NCI-H446 (cell line): ENCODE measurements at places on chromosomes 3 and 15.

GRCh38 chr15:33360886-33361285 lies 50.1 kb downstream of the RYR3 start:
- no peak for DNase-seq

DNA sequence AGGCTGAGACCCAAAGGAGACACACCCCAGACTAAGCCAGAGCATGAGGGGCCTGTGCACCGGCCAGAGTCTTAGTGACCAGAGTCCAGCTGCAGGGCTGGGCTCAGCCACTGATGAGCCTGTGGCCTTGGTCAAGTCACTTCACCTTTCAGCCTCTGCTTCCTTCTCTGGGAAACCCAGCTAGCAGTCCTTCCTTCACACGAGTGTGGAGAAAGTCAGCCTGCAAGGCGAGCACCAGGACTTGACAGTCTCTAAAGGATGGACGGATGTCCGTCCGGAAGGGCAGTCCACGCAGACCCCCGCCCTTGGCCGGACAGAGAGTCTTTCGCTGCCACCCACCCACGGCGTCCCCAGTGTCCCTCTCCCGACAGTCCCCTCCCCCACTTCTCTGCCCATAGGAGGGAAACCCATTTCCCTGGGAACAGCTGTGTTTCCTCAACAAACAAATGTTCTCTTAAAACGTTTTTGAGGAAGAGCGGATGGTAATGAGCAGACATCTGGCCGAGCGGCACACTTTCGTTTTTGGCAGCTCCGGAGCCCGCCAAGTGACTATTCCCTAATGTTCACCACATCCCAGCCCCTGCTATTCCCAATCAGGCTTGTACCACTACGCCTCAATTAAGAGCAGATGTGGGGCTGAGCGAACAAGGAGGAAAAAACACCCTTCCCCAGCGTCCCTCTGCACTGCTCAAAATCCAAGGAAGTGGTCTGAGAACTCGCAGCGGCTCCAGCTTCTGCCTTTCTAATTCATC lies 129.1 kb upstream of the SMAD3 start:
- peak; percentile 27 for DNase-seq

- DNase-seq = peak; percentile 94
Measured at GRCh38 chr3:122890077-122890719, 95.3 kb downstream of the SLC49A4 start.

DNA sequence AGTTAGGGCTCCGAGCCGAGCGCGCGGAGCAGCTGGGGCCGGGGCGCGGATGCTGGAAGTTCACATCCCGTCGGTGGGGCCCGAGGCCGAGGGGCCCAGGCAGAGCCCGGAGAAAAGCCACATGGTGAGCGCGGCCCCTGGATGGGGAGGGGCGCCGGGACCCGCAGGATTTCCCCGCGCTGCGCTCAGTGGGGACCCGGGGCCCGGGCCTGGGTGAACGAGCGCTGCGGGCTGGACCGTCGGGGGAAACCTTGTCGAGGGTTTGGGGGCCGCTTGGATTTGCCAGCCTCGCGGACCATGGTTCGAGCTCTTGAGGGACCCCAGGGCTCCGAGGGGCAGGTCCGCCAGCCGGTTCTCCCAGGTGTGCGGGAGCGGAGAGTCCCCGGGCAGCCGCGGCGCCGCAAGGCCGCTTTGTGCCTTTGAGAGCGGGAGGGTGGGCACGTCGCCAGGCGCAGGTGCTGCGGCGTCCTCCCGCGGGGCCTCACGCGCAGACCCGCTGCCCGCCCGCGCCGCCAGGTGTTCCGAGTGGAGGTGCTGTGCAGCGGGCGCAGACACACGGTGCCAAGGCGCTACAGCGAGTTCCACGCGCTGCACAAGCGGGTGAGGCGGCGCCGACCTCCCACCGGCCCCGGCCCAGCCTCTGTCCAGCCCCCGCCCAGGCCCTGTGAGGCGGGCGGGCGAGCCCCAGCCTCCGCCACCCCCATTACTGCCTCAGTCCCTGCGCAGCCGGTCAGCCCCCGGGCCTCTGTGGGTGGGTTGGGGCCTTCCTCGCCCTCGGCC lies at the start of gene SNX22:
Gene SNX22, plus strand, starts transcription at position 5 of the 780 bp plus-strand sequence. Its CDS starts 45 bp downstream, at position 50.
- DNase-seq = no peak

DNA sequence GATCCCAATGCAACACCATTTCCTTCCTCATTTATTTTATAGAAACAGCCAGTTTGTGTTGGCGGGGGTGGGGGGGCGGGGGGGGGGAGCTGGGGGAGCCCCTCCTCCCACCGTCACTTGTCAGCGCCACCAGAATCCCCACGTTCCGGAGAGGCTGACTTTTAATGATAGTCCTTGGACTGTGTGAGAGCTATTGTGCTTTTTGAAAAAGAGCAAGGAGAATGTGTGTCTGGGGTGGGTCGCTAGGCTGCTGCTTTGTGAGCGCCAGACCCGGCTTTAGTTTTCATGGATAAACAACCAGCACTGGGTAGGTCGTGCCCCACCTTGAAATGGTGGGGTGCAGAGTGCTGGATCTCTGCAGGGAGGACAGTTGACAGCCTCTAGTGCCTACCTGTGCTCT lies 135.0 kb upstream of the ONECUT1 start:
- no peak for DNase-seq

DNA sequence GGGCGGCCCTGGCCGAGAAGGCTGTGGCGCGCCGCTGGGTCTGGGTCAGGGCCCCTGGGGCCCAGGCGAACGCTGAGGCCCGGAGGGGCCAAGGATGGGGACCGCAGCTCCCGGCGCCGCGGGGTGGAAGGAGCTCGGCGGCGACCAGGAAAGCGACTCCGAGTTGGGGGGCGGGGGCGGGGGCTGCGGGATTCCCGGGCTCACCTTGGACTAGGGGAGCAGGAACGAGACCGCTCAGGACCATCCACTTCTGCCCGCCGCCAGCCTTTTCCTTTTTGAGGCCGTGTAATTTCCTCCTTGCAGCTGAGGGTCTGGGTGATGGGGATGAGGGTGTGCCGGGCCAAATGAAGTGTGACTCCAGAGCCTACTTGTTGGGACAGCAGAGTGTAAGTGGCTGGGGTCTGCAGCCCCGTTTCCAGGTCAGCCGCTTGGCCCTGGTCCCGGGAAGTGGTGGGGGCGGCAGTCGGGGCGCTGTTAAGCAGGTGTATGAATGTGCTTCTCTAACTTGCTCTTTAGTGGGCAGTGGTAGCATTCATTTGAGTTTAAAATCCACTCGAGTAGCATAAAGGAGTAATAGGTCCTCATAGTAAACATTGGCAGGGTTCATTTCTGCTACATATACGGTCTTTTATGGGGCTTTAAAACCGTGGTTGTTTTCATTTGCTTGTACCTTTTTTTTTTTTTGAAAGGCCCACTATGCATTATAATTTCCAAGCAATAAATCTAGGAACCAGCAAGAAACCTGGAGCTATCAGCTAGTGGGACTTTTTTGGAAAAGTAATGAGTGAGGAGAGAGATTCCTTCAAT lies 717 bp downstream of the PXK start:
- DNase-seq = no peak

DNA sequence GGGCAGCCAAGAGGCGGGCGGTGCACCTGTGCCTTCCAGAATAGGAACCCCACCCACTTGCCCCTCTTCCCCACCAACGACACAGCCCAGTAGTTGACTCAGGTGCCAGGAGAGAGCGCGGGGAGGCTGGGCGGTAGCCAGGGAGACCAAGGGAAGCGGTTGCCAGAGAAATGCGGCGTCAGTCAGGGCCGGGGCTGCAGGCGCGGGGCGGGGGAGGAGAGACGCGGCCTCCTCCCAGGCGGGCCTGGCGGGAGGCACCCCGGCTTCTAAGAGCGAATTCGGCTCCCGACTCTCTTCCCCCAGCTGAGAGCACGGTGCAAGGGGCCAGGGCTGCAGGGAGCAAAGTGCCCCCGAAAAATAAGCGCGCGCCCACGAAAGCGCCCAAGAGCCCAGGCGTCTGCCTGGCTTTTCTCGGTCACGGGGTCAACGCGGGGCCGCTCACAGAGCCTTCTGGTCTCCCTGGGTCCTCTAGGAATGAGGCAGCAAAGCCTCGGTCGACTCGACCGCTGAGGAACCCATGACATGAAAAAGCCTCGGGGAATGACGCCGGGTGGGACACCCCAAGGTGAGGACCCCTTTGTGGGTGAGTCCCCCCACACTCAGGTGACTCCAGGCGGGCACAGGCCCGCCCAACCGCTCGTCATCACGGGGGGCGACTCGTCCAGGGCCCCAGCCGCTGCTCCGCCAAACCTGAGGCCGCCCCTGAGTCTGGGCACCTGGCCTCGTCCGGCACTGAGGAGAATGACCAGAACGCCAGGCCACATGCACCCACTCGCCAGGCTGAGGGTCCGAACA lies 716 bp downstream of the CPEB1 start:
- DNase-seq = no peak

- DNase-seq = no peak
Measured at GRCh38 chr3:177136741-177137140, 60.5 kb downstream of the TBL1XR1 start.

GRCh38 chr3:128847666-128848370 lies 31.6 kb upstream of the ACAD9 start:
- no peak for DNase-seq
